Common myeloid progenitor, CD34-positive (primary cell): ENCODE measurements at places on chromosomes 2 and 18.

DNA sequence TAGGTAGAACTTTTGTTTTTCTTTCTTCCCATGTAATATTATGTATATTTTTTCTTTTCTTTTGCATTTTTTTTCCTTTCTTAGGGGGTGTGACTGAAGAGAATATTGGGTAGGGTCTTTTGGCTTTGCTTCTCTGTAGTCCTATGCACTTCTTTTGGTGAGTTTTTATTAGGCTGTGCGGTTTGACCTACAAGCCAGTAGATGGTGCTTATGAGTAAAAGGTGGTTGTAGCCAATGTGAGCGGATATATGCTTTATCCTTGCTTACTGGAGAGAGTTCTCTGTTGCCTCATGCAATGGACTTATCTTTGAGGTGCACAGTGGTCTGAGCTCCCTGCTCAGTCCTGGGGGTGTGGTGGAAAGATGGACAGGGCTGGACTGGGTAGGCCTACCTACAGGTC lies 52.7 kb downstream of the DSEL start:
- peak; percentile 13 for DNase-seq

DNA sequence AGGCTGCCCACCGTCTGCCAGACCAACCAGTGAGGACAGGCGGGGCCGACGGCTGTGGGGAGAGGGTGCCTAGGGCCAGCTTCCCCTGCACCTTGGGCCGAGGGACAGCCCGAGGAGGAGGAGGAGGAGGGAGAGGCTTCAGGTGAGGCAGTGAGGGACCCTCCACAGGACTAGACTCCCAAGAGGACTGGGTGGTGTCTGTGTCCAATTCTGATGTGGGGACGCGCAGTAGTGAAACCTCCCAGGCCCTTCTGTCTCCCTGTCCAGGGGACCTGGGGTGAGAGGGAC lies 19.8 kb upstream of the ASB1 start:
- DNase-seq: no peak

GRCh38 chr2:42218712-42219111 lies 49.6 kb downstream of the EML4 start:
- DNase-seq: no peak

DNA sequence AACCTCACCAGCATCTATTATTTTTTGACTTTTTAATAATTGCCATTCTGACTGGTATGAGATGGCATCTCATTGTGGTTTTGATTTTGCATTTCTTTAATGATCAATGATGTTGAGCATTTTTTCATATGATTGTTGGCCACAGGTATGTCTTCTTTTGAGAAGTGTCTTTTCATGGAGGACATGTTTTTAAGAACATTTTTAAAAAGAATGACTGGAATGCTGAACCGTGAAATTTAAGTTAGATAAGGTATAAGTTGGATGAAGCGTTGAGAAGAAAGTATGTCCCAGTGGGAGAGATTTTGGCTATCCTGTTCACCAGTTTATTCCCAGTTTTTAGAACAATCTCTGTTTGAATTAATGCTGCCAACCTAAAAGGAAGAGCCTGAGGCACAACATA lies 365.9 kb downstream of the CELF4 start:
- DNase-seq: no peak

- DNase-seq: no peak
These were observed 528.4 kb upstream of the SYT4 start for GRCh38 chr18:43805646-43806194.

DNA sequence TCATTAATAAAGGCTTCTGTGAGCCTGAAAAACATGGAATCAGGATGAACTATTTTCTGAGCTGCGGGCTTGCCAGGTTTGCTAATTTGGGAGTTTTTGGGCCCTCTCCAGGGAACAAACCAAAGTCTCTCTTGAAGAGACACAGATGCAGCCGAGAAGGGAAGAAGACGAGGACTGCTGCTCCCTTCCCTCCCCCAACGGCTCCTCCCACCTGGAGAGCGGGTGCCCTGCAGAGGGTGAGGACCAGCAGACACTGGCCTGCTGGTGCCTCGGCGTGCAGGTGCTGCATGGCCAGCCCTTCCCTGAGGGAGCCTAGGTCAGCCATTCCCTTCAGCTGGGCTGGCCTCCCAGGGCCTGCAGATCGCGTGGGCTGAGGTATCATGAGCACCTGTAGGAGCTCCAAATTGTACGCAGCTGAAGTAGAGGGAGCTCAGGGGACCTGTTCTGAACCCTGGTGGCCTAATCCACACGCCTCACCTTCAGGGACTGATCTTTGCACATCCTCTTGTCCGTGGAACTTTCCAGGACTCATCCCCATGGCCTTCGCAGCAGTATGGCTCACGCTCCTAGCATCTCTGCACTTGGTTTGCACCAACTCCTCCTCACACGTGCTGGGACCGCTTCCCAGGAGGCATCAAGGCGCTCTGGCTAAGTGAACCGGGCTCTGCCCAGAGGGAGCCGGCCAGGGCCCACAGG lies 19.5 kb downstream of the EMX1 start:
- DNase-seq: no peak
